ENCODE measurements at places on chromosomes 7 and 10. TPM values are rescaled to one million over a fixed set of nuclear protein-coding genes. Genes with fewer than 3 reads are reported as not detected.
A peak's percentile ranks its signal among the peaks of the same experiment; 100 is the strongest.

FEZF1 gene
- not detected for total RNA-seq

HABP2 gene
- total RNA-seq, result 0.04 TPM

DNA sequence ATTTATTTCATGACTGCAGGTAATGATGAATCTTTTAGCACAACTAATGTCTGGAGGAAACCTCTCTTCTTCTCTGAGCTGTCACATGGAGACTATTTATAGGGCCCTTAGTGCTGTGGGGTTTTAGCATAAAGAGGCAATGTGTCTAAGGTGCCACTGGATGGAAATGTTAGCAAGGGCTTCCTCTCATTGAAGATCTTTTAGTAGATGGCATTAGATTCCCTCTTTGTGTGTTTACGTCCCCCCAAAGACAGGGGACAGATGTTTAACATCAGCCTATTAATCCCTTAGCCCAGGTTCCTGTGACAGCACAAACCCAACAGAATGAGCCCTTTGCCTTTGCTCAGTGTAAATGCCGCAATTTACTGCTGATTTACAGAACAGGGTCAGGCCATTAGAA, 208.6 kb downstream of the SKAP2 start:
- H3K36me3 ChIP-seq, result no peaks in the 10 kb centered on the region
- DNase-seq, result no peak
- H3K27me3 ChIP-seq, result peaks cover 2% of the 10 kb centered on the region
- peaks cover 2% of the 10 kb centered on the region for H3K4me1 ChIP-seq

MOGAT3 gene
- total RNA-seq, result not detected

DNA sequence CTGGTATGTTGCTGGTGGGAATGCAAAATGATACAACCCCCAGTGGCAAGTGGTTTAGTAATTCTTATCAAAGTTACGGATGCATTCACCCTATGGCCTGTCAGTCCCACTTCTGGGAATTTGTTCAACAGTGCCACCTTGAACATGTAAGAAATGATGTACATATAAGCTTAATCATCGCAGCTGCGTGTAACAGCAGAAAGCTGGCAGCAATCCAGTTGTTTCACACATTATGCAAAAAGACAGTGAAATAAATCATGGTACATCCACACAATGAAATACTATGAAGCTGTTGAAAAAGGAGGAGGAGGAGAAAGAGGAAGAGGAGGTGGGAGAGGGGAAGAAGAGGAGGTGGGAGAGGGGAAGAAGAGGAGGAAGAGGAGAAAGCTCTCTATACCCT, 76.2 kb upstream of the MYL10 start:
- no peaks in the 10 kb centered on the region for H3K36me3 ChIP-seq
- peaks cover 28% of the 10 kb centered on the region for H3K27me3 ChIP-seq
- no peak overlapping the region for H3K4me3 ChIP-seq
- H3K27ac ChIP-seq, result no peak overlapping the region
- no peaks in the 10 kb centered on the region for H3K4me1 ChIP-seq

GRCh38 chr7:134375206-134375605, 58.5 kb upstream of the SLC35B4 start:
- no peaks in the 10 kb centered on the region for H3K36me3 ChIP-seq
- H3K27me3 ChIP-seq, result peaks cover 3% of the 10 kb centered on the region
- H3K4me3 ChIP-seq, result no peak overlapping the region
- no peak overlapping the region for H3K27ac ChIP-seq
- H3K4me1 ChIP-seq, result no peaks in the 10 kb centered on the region

DNA sequence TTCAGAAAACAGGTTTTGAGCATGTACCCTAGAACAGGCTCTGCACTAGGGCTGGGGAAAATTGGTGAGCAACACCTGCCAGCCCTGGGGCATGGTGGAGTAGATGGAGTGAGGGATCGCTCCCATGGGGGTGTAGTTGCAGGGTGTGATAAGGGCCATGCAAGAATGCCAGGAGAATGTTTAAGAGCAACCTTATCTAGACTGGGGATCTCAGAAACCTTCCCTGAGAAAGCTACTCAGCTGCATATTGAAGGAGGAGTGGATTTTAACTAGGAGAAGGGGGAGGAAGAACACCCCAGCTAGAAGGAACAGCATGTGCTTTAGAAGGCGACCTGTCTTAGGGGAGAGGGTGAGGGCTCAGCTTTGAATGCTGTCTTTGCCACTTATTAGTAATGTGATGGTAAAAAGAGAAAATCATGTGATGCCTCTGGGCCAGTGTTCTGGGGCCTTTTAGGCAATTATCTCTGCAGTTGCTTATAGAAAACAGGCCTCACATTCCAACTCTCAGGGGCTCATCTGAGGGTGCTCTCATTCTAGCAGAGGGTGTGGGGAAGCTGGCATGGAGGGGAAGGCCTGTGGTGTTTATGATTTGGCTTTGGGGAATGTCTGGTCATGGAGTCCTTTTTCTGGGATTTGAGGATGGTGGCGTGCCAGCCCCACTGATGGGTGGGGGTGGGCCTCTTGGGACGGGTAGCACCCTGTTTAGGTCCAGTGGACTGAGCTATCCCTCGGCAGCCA, 225.4 kb downstream of the BMPER start:
- no peak overlapping the region for H3K4me3 ChIP-seq
- peaks cover 4% of the 10 kb centered on the region for H3K4me1 ChIP-seq
- no peaks in the 10 kb centered on the region for H3K27me3 ChIP-seq
- no peak for DNase-seq
- H3K27ac ChIP-seq, result no peak overlapping the region

DNA sequence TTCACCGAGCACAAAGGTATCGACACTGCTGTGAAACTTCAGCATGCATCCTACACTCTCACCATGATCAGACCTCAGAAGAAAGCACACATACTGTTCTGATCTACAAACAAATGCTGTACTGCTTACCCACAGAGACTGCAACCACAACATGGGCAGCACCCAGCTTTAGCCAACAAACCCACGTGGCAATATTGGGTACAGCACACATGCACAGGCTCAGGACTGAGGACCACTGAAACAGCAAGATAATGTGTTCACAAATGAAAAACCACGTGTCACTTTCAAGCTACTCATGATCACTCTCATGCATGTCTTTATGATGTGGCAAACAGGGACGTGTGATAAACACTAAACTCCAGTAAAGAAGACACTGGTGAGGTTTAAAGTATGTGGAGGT, 119.3 kb upstream of the PTN start:
- no peaks in the 10 kb centered on the region for H3K4me1 ChIP-seq
- no peaks in the 10 kb centered on the region for H3K36me3 ChIP-seq
- DNase-seq, result no peak
- H3K27ac ChIP-seq, result no peak overlapping the region
- no peak overlapping the region for H3K4me3 ChIP-seq

GRCh38 chr10:59073456-59074053, 102.9 kb upstream of the PHYHIPL start:
- H3K27ac ChIP-seq, result no peak overlapping the region
- H3K36me3 ChIP-seq, result no peaks in the 10 kb centered on the region
- H3K27me3 ChIP-seq, result no peaks in the 10 kb centered on the region
- DNase-seq, result no peak
- H3K4me3 ChIP-seq, result no peak overlapping the region
- H3K4me1 ChIP-seq, result no peaks in the 10 kb centered on the region

DNA sequence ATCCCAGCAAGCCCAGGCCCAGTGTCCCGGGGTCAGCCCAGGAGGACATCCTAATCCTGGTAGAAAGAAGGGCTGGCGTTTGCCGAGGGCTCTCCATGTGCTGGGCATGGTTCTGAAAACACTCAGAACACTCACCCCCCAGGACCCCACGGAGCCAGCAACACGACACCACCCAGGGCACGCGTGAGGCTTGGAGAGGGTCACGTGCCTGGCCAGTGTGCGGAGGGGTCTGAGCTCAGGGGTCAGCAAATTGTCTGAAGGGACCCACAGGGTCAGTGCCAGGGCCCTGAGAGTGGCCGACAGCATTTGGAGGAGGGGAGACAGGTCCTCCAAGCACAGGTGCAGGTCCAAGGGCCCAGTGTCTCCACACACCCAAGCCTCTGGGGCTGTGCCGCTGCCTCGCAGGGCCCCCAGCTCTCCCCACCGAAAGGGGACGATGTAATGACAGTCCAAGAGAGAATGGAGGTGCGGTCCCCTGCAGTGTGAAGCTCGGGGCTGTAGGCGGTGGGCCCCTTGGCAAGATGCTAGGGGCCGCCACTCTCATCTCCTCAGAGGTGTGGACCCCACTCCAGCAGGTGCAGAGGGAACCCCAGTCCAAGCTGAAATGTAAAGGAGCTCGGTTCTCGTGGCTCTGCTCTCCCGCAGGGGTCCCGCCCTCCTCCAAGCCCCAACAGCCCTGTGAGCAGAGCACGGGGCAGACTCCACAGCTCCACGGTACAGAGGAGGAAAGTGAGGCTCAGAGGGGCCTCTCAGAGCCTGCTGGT, 7.8 kb downstream of the FOXL3 start:
- no peak for DNase-seq
- H3K27ac ChIP-seq, result no peak overlapping the region
- no peaks in the 10 kb centered on the region for H3K36me3 ChIP-seq
- H3K27me3 ChIP-seq, result peaks cover 34% of the 10 kb centered on the region

CYP3A7 gene
- 0.58 TPM for total RNA-seq

DNA sequence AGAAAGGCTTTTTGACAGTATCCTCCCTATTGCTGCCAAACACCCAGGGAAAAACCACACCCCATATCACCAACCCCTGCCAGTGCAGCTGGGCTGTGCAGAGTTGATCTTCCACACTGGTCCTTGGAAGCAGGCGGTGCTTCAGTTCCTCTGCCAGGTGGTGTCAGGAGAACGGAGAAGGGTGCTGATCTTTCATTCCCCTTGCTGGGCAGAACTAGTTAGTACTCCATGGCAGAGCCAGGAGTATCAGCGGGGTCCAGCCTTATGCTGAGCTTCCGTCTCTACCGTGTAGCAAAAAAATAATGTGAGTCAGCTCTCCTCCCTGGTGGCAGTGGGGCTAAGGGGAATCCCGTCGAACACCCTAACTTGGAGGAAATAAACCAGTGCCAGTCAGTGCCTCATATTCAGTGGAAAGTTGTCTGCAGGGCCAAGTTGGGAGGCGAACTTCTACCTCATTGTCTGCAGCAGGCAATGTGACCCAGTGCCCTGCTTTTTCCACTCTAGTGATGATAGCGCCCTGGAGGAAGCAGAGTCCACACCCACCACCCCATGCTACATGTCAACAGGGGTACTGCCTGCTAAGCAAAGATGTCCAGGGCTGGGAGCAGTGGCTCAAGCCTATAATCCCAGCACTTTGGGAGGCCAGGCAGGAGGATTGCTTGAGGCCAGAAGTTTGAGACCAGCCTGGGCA, 175.4 kb downstream of the AUTS2 start:
- H3K4me3 ChIP-seq, result no peak overlapping the region
- peak; percentile 46 for DNase-seq
- no peaks in the 10 kb centered on the region for H3K27me3 ChIP-seq
- no peaks in the 10 kb centered on the region for H3K36me3 ChIP-seq
- peaks cover 14% of the 10 kb centered on the region for H3K4me1 ChIP-seq

- no peaks in the 10 kb centered on the region for H3K27me3 ChIP-seq
- H3K27ac ChIP-seq, result no peak overlapping the region
- peaks cover 22% of the 10 kb centered on the region for H3K36me3 ChIP-seq
- H3K4me1 ChIP-seq, result peaks cover 16% of the 10 kb centered on the region
- no peak overlapping the region for H3K4me3 ChIP-seq
These were observed 2.2 kb downstream of the BRAT1 start for GRCh38 chr7:2553108-2553507.

TSPAN13 gene
- total RNA-seq, result 31.6 TPM

AGBL3 gene
- 2.2 TPM for total RNA-seq

- H3K36me3 ChIP-seq, result no peaks in the 10 kb centered on the region
- no peak for DNase-seq
- H3K27ac ChIP-seq, result no peak overlapping the region
- no peaks in the 10 kb centered on the region for H3K27me3 ChIP-seq
- no peak overlapping the region for H3K4me3 ChIP-seq
These were observed 65.4 kb downstream of the FANK1 start for GRCh38 chr10:125961743-125962142.

CPEB3 gene
- 2.0 TPM for total RNA-seq

XRCC2 gene
- 3.5 TPM for total RNA-seq

MRC1 gene
- 13.4 TPM for total RNA-seq

DNA sequence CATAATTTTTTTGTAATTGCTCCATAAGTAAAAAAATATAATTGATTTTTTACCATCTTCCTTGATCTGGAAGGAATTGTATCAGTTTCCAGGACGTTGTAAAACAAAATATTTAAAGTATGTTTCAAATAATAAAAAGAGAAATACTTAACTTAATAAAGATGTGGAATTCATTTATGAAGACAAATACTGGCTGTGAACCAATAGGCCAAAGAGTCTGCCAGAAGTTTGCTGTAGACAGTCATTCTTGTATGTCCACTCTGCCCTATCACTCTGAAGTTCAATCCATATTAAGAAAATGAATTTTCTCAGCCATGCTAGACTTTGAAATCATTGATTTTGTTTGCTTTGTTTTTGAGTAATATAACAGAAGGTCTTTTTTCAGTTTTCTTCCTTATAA, 256.4 kb downstream of the TRIL start:
- peak overlapping the region; percentile 60 for H3K27ac ChIP-seq
- H3K4me1 ChIP-seq, result peaks cover 12% of the 10 kb centered on the region
- peaks cover 7% of the 10 kb centered on the region for H3K36me3 ChIP-seq

- H3K36me3 ChIP-seq, result peaks cover 67% of the 10 kb centered on the region
- no peaks in the 10 kb centered on the region for H3K4me1 ChIP-seq
- H3K27me3 ChIP-seq, result no peaks in the 10 kb centered on the region
- no peak overlapping the region for H3K27ac ChIP-seq
- H3K4me3 ChIP-seq, result no peak overlapping the region
These were observed 105.5 kb downstream of the GALNT11 start for GRCh38 chr7:152130658-152131590.

DNA sequence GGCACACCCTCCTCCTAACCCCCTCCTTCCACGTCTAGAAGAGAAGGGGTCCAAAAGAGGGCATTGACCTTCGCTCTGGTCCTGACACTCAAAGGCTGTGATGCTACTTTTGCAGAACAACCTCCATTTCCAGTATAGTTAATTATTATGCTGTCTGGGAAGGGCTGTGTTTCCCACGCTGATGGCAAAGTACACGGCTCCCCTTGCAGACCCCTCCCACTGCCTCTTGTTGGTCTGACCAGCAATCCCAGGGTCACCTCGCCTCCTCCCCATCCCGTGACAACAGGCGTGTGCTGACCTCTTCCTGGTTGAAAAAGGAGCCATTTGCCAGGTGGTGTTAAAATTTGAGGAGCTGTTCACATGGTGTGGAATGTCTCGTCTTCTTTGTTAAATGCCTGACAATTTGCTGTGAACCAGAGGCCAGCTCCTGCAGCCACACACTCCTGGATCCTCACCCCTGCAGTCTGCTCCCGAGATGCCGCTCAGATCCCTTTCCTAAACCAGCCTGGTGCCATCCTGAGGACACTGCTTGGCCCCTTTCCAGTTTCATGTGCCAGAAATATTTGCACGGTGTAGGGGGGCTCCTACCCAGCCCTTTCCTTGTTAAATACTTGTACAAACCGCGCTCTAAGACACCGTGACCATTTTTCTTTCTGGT, 321.7 kb downstream of the WDR37 start:
- no peak overlapping the region for H3K27ac ChIP-seq
- no peaks in the 10 kb centered on the region for H3K36me3 ChIP-seq
- H3K4me3 ChIP-seq, result no peak overlapping the region
- H3K27me3 ChIP-seq, result peaks cover 17% of the 10 kb centered on the region

DNA sequence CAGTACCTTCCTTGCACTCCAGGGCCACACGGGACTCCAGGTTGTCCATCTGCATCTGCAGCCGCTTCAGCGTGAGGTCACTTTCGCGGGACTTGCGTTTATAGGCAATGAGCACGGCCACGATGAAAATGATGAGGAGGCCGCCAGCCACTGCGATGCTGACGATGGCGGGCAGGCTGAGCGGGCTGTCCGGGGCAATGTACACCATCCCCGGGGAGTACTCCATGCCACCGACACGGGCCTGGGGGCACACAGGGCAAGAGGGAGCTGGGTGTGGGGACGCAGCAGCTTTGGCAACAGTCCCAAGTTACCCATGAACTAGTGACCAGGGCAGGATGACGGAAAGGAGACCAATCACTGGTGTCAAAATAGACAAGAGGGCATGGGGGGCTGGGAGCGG, 396.6 kb downstream of the PLXNA4 start:
- no peaks in the 10 kb centered on the region for H3K27me3 ChIP-seq
- H3K36me3 ChIP-seq, result no peaks in the 10 kb centered on the region
- H3K4me1 ChIP-seq, result no peaks in the 10 kb centered on the region
- H3K4me3 ChIP-seq, result no peak overlapping the region
- DNase-seq, result no peak
- no peak overlapping the region for H3K27ac ChIP-seq

Measured in muscle of leg (tissue), 16 donors.